ENCODE measurements at places on chromosomes 16 and 17.

DNA sequence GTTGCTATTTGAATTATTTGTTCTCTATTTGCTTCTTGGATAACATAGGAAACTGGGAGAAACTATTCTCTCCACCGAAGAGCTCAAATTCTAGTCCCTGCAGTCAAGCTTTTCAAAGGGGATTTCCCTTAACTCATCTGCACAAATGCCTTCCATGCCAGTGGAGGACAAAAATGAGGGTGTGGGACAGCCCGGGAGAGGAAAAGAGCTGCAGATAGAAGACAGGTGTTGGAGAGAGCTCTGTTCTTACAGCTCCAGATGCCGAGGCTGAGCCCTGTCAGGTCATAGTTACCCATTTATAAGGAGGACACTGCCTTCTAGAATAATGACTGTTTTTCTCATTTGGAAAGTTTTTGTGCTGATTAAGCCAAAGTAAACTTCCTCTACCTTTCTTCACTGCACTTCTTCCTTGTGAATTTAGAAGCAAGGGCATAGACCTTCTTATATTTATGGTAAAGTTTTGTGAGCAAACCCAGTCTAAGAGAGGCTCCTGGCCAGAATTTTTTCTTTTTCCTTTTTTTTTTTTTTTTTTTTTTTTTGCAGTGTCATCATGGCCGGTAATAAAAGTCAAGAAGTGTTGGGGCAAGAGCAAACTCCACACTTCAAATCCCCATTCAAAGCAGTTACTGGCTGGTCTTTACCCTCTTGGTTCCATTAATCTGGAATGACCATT, 177.2 kb downstream of the ABCC12 start:
- DNase-seq: no peak

GRCh38 chr17:71438631-71439146, 682.1 kb upstream of the SOX9 start:
- DNase-seq: no peak

DNA sequence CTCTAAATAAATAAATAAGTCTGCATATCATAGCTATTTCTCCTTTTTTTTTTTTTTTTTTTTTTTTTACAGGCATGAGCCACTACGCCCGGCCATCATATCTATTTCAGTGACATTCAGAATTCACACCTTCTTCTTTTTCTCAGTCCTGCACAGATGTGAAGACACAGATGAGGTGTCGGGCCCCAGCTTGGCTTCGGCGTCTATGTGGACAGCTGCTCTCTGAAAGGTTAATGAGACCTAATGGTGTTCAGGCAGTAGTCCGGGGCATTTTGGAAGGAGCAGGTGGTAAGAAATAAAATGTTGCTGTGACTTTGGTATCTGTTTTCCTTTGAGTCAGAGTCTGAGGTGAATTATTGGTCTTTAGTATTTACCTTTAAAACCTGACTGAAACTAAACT, 23.6 kb downstream of the TANGO6 start:
- DNase-seq: no peak

GRCh38 chr17:44376124-44376523, 12.5 kb upstream of the FAM171A2 start:
- DNase-seq: no peak

GRCh38 chr17:72658675-72659074, 433.8 kb downstream of the SLC39A11 start:
- DNase-seq: no peak

GRCh38 chr16:77336637-77337036, 98.2 kb downstream of the ADAMTS18 start:
- DNase-seq: no peak

DNA sequence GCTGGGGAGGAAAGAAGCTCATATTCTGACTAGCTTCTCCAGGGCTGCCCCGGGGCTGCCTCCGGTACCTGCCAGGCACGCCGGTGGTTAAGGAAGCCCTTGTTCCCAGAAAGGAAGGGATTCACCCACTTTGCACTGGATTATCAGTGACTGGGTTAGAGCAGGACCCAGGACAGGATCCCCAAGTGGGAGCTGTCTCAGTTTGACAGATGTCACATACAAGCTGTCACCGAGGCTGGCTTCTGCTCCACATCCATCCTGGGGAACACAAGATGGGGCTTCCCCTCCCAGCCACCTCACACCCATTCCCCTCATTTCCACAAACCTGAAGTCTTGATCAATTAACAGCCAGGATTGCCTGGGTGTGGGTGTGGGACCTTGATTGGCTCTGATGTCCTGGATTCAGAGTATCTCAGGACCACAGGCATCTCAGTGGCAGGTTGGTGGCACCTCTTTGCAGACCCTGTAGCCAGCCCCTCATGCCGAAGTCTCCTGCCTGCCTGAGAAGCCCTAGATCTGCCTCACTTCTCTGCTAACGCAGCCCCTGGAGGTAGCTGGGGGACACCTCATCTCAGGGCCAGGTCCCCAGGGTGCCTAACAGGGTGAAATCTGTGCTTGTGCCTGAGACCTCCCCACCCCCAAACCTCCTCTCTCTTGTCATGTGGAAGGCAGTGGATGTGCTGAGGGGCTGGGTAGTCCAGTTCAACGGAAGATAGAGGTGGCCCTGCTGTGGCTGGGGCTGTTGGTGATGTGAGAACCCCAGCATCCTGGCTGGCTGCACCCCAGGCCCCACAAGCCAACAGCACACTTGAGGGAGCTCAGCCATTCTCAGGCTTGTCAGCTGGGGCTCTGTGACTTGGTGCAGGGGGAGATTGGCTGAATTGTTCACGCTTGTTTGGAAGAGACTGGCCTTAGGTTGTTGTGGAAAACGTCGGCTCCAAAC, 1.4 kb downstream of the CACNG5 start:
- no peak for DNase-seq

GRCh38 chr17:43853546-43853945, 6.6 kb downstream of the CD300LG start:
- no peak for DNase-seq

DNA sequence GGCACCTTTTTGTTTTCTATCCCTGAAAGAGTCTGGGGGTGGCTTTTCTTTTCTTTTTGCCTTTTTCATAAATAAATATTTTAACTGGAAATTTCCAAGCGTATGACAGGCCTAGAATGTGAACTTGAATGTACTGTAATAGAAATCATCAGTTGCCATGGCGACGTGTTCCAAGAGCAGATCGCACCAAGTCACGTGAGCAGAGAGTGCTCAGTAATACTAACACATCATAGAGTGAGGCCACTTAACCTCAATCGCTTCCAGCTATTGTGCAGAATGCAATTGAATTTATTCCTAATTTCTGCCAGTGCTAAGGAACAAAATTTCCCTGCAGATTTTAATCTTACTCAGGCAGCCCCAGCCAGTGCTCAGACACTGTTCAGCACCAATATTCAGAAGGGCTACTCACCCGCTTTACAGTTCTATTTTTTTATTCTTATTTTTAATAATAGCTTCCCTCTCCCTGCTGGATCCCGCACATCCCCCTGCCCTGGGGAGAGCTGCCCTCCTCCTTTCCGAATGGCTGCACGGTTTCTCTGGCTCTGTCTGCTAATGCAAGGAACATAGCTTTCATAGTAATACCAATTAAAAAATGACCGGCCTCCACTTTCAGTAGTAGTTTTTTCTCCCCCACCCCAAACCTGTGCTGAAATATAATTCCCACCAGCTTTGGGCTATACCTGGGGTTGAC, 26.2 kb upstream of the PMFBP1 start:
- DNase-seq: no peak

DNA sequence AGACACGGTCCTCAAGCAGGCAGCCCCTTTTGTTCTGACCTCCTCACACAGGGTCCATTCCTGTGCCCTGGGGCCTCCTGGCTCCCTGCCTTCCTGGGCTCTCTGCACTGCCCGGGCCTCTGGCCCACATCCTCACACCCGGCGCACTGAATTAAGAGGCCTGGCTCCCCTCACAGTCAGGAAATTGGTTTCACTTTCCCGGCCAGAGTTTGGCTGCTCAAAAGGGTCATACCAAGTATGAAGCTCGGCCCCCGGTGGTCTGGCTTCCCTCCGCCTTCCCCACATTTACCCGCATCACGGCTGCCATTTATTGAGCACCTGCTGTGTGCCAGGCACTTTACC, 220.0 kb downstream of the NTN1 start:
- peak; percentile 41 for DNase-seq

GRCh38 chr17:76088041-76088867, 9.3 kb downstream of the ZACN start:
- DNase-seq: no peak

- DNase-seq: peak; percentile 40
Measured at GRCh38 chr17:43601280-43602039, 55.3 kb upstream of the ETV4 start.

GRCh38 chr17:56672195-56672594, 78.7 kb downstream of the NOG start:
- DNase-seq: no peak

DNA sequence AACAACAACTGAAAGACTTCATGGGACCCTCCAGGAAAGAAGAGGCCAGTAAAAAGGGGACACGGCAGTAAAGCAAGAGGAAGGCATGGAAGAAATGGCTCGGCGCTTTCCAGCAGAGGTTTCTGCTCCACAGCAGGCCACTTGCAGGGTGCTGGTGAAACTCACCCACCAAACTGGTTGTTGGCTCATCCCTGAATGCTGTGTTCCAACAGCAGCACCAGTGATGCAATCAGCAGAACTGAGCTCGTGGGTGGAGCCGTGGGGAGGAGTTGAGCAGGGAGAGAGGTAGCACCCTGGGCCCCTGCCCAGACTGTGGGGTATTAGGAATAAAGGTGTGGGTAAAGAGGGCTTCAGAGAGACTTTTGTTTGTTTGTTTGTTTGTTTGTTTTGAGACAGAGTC, 62.8 kb upstream of the ADCY9 start:
- no peak for DNase-seq

GRCh38 chr17:50364715-50365114, 8.3 kb downstream of the MRPL27 start:
- no peak for DNase-seq

GRCh38 chr16:71666928-71667707, 41.1 kb downstream of the MARVELD3 start:
- no peak for DNase-seq

DNA sequence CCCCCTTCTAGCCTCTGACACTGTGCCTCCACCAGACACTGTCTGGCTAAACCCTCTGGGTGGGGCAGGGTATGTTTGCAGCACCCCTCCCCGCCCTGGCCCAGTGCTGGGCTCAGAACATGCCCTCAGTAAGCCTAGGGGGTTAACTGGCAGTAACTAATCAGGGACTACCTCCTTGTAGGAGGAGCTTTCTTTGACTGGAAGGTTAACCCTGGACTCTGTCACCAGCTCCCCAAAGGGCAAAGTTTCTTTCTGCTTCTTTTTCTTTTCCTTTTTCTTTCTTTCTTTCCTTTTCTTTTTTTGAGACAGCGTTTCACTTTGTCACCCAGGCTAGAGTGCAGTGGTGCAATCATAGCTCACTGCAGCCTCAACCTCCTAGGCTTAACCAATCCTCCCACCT, 76.8 kb downstream of the PLXDC1 start:
- DNase-seq: no peak
